ENCODE measurements at places on chromosomes 12 and 14. TPM values are rescaled to one million over a fixed set of nuclear protein-coding genes. Genes with fewer than 3 reads are reported as not detected.

DNA sequence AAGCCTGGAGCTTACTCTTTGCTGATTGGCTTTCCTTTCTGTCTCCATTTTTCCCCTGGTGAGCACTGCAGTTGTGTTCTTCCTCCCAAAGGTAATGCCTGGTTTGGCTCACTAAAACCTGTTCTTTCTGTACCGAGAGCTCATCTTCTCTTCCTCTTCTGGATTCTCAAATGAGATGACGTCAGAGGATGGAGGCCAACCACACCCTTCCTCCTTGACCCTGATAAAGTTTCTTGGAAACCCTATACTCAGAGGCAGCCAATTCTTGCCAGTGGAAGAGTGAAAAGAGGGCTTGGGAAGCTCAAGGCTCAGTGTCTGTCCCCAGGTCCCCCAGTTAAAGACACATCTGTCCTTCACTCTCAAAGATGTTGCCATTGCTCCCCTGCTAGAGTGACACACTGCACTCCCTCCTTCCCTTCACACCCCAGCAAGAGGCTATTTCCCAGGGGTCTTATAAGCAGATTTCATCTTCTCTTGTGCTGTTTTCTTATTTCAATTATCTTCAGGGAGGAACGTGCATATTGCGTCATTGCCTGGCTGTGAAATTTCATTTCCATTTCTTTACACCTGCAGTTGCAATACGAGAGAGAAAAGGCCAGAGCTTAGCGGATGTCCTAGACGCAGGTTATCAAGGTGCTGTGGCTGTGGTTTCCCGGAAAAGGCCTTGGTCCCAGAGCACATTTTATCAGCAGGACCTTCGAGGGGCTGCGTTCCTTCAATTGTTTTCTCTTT is 27.3 kb downstream of the NTF3 start:
- DNase-seq, result no peak

SYT1 gene
- total RNA-seq, result 37.9 TPM

C3AR1 gene
- not detected for total RNA-seq

INSM2 gene
- not detected for total RNA-seq

PDZRN4 gene
- total RNA-seq, result 0.90 TPM

DNA sequence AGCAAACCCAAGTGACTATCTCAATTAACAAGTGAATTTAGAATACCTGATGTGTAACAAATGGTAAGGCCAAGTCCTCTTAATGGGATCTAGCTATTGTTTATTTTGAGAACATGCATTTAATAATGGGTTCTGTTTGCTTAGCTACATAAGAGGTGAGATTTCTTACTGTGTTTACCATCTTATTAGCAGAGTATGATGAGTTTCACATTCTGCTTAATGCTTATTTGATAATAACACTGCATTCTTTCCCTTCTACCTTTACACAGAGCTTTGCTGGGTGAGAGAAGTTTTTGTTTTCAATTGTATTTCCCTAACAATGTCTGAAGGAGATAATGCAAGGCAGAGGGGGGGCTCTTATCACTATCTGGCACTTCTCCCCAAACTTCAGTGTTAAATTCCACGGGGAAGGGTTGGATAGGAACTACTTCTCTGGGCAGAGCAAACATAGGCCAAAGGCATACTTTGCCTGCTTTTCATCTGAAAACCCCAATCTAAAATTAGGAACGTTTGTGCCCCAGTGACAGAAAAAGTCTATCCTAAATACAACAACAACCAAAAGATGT is 129.0 kb upstream of the ATXN7L3B start:
- peak; percentile 38 for DNase-seq

- no peak for DNase-seq
These were observed 68.0 kb upstream of the OSBPL8 start for GRCh38 chr12:76627346-76628135.

DNA sequence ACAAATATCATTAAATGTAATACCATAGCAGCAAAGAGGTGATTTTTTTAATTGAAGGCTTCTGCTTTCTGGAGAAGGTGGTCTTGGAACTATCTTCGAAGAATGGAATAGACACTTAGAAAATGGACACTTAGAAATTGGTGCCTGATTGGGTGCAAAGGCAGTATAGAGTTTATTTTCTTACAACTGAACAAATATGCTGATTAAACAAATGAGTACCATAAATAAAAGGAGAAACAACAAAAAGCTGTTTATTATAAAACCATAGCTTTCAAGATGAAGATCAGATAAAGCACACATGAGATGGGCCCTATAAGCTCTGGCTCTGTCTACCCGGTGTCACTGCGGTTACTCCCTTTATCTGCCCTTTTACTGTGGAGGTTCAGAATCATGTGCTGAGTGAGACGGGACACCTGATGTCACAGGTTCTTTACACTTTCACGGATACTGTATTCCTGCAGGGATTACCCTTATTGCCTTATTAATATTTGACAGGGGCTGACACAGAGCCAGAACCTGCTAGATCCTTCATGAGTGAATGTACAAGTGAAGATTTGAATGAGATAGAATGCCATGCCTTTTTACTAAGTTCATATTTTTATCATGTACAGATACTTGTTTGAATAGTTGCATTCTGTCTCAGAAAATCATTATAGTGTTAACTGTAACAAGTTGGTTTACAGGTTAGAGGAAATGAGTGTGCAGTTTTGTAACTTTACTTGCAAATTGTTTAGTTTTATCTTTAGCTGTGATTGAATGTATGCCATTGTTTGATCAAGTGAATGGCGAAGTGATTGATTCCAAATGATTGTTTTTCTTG is 477.5 kb upstream of the RGS6 start:
- DNase-seq, result no peak

PLEKHG7 gene
- total RNA-seq, result not detected

DNA sequence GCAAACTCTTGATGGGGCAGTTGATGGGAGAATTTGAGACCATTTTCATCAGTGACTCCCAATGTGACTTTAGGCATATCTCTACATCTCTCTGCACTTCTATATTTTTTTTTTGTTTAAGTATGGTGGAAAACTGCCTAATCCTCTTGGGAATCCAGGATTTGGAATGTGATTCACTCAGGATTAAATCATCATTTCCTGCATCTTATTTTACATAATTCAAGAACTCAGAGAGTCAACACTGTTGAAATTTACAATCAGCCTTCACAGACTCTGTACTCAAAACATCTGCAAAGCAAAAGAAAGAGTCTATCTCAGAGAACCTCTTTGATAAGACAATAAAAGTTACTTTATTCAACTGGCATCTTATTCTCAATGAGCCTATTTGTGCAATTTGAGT is 260.7 kb upstream of the NOS1 start:
- no peak for DNase-seq

- no peak for DNase-seq
These were observed 1768.1 kb upstream of the SEL1L start for GRCh38 chr14:83301791-83302190.

PRKAB1 gene
- total RNA-seq, result 31.0 TPM

GRCh38 chr12:92098594-92099380 is 46.9 kb downstream of the BTG1 start:
- no peak for DNase-seq

DNA sequence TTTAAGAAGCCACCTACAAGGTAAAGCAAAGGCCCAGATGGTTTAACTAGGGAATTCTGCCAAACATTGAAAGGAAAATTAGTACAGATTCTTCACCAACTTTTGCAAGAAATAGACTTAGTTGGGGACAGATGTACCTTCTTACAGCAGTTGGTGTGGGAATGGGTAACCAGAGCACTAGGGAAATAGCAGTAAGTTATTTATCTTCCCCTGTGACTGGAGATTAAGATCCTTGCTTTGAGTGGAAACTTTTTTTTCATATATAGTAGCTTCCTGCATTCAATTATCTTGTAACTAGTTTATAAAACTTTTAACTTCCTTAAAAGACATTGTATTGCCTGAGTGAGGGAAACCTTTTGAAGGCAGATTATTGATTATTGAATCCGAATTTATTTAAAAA is 44.2 kb downstream of the ARID2 start:
- DNase-seq, result no peak

- no peak for DNase-seq
These were observed 61.2 kb upstream of the OTOGL start for GRCh38 chr12:80038062-80038560.

DNA sequence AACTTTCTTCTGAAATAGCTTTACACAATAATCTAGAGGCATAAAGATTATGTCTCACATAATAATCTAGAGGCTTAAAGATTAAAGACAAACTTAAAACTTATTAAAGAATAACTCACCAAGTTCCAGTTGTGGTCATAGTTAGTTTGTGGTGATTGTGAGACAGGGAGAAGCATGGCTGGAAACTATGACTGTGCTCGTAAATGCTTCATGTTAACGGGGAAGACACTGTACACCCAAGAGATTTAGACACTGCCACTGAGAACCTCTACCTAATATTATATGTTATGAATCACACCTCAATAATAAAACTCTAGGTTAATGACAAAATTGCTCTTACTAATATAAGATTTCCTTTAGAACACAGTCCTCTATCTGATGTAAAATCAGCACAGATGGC is 541.6 kb downstream of the TMEM121 start:
- DNase-seq, result no peak

- no peak for DNase-seq
These were observed 25.8 kb downstream of the KCNK10 start for GRCh38 chr14:88297306-88297705.

DNA sequence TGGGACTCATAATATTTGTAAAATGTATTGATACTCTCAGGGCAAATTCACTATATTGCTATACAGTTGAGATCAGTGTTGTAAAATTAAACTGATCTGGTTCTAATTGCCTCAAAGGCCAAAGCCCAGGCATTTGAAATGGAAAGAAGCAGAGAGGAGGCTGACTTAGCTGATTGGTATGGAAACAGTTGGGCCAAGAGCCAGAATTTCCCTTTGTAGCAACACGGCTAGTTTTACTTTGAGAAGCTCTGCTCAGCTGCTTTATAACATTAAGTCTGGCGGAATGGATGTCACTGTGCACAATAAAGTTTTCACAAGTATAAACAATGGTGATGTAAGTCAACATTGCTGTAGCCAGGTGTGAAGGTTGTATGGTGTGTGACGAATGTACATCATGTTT is 186.4 kb downstream of the MSRB3 start:
- DNase-seq, result no peak

DNA sequence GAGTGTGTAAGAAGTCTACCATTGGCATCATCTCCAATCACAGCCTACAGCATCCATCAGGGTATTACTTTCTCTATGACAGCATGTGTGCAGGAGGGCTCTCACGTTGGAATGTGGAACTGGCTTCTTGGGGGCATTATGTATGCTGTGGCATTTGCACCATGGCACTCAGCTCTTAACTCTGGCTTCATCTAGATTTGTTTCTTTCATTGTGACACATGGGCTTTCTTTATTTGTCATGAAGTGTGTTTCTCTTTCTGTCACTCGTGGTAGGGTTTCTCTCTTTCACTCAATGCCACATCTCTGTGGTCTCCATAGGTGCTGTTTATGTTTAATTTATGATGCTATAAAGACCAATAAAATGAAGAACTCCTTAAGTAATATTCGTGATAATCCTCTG is 191.2 kb upstream of the GARIN2 start:
- DNase-seq, result no peak

GRCh38 chr14:100866666-100867630 is 36.6 kb downstream of the RTL1 start:
- DNase-seq, result no peak

GRCh38 chr14:68405961-68406360 is 386.9 kb downstream of the ZFP36L1 start:
- no peak for DNase-seq

- no peak for DNase-seq
These were observed 58.8 kb downstream of the TMEM30B start for GRCh38 chr14:61222388-61222787.

All from GM23338 (cell line).